A673 (cell line): ENCODE measurements at places on chromosomes 1 and 21. TPM values are rescaled to one million over a fixed set of nuclear protein-coding genes. Genes with fewer than 3 reads are reported as not detected.

The C8B gene
- total RNA-seq = 0.39 TPM in 1 of 2 replicates, not detected in the other

The C1orf50 gene
- 13.1 and 14.7 TPM in 2 replicates for total RNA-seq

The CFAP74 gene
- total RNA-seq = not detected in 2 replicates

The PGLYRP3 gene
- not detected in 2 replicates for total RNA-seq

The FMO2 gene
- total RNA-seq = 0.20 TPM in 1 of 2 replicates, not detected in the other

The RTCA gene
- total RNA-seq = 45.4 and 57.7 TPM in 2 replicates

The NBPF20 gene
- 3.9 TPM in 2 replicates for total RNA-seq

The AADACL3 gene
- not detected in 2 replicates for total RNA-seq

The IL6R gene
- total RNA-seq = 1.6 and 1.9 TPM in 2 replicates

GRCh38 chr1:79295967-79296366, 289.4 kb upstream of the ADGRL4 start:
- no peak overlapping the region for H3K27ac ChIP-seq
- no peaks in the 10 kb centered on the region for H3K4me1 ChIP-seq
- H3K27me3 ChIP-seq = no peaks in the 10 kb centered on the region
- H3K36me3 ChIP-seq = no peaks in the 10 kb centered on the region

GRCh38 chr1:39088658-39089057, 62.5 kb downstream of the NDUFS5 start:
- no peak overlapping the region for H3K27ac ChIP-seq
- DNase-seq = no peak
- H3K36me3 ChIP-seq = no peaks in the 10 kb centered on the region
- H3K4me3 ChIP-seq = no peak overlapping the region
- H3K27me3 ChIP-seq = no peaks in the 10 kb centered on the region

GRCh38 chr1:39635871-39636210, 3.6 kb downstream of the HEYL start:
- no peak for DNase-seq
- no peak overlapping the region for H3K4me3 ChIP-seq
- H3K27me3 ChIP-seq = no peaks in the 10 kb centered on the region
- no peaks in the 10 kb centered on the region for H3K36me3 ChIP-seq
- H3K4me1 ChIP-seq = peaks cover 11% of the 10 kb centered on the region

DNA sequence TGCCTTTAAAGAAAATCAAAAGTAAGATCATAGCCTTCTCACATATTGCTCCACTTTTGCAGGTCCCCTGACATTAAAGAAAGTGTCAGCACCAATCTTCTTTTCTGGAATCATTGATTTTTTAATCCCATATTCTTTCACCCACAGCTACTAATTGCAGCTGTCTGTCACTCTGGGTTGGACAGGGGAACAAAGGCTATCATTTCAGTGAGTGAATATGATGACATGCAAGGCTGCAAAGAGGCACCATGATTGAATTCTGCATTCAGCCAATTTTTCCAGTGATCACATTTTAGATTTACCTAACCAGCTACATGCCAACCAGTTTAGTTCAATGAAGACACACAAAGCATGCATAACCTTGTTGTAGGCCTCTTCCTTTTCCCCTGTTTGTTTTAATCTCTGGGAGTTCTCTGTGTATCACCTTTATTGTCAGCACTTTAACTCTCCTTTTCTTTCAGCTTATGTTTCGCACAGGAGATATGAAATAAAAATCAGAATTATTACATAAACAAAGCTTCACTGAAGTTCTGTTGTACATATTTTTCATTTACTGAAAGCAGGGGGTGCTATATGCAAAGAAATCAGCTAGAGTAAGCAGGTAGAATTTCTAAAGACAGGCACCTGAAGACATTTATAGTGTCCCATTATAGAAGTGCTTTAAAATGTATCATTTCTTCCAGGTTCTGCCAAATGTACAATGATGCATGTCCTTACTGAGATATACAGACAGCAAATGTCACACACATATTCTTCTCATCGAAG, 584.8 kb downstream of the PLA2G4A start:
- H3K27me3 ChIP-seq = no peaks in the 10 kb centered on the region
- no peaks in the 10 kb centered on the region for H3K4me1 ChIP-seq
- no peak overlapping the region for H3K4me3 ChIP-seq
- no peak overlapping the region for H3K27ac ChIP-seq
- no peaks in the 10 kb centered on the region for H3K36me3 ChIP-seq

GRCh38 chr1:187396226-187396625, 567.5 kb downstream of the PLA2G4A start:
- no peak overlapping the region for H3K27ac ChIP-seq
- H3K36me3 ChIP-seq = no peaks in the 10 kb centered on the region
- no peaks in the 10 kb centered on the region for H3K4me1 ChIP-seq
- no peak overlapping the region for H3K4me3 ChIP-seq
- no peaks in the 10 kb centered on the region for H3K27me3 ChIP-seq
- DNase-seq = no peak

DNA sequence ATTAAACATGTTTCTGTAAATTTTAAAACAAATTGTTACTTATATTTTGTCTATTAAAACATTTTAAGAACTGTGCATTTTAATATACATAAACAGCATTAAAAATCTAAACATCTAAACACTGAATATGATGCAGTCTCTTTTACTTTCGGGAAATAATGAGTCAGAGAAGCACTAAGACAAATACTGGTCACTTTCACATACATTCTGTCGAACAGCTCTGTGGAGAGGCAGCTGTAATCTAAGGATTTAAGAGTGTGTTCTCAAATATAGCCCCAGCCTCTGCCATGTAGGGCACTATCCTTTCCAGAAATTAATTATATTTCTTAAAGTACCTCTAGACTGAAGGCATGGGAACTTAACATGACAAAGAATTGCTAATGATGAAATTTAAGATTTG, 89.6 kb upstream of the PTGFR start:
- no peaks in the 10 kb centered on the region for H3K4me1 ChIP-seq
- no peaks in the 10 kb centered on the region for H3K36me3 ChIP-seq
- H3K27me3 ChIP-seq = no peaks in the 10 kb centered on the region
- no peak overlapping the region for H3K4me3 ChIP-seq
- no peak for DNase-seq
- H3K27ac ChIP-seq = no peak overlapping the region

GRCh38 chr1:228076796-228077430, 5.6 kb upstream of the ARF1 start:
- no peak for DNase-seq
- H3K36me3 ChIP-seq = no peaks in the 10 kb centered on the region
- H3K4me1 ChIP-seq = peaks cover 5% of the 10 kb centered on the region
- H3K27ac ChIP-seq = no peak overlapping the region
- H3K27me3 ChIP-seq = peaks cover 2% of the 10 kb centered on the region

GRCh38 chr1:3074297-3074741, 5.3 kb downstream of the PRDM16 start:
- H3K4me3 ChIP-seq = no peak overlapping the region
- H3K27ac ChIP-seq = no peak overlapping the region
- peaks cover 70% of the 10 kb centered on the region for H3K27me3 ChIP-seq
- H3K36me3 ChIP-seq = no peaks in the 10 kb centered on the region
- no peaks in the 10 kb centered on the region for H3K4me1 ChIP-seq

- DNase-seq = no peak
- H3K36me3 ChIP-seq = no peaks in the 10 kb centered on the region
- H3K27me3 ChIP-seq = no peaks in the 10 kb centered on the region
- no peak overlapping the region for H3K27ac ChIP-seq
- no peak overlapping the region for H3K4me3 ChIP-seq
These were observed 444.9 kb upstream of the PKN2 start for GRCh38 chr1:88239205-88239604.

GRCh38 chr1:228459091-228459993, 27.8 kb upstream of the RNF187 start:
- peak overlapping the region; percentile 84 for H3K4me3 ChIP-seq
- peak; percentile 84 for DNase-seq
- H3K27ac ChIP-seq = no peak overlapping the region

- H3K4me1 ChIP-seq = peaks cover 8% of the 10 kb centered on the region
- no peaks in the 10 kb centered on the region for H3K36me3 ChIP-seq
- DNase-seq = peak; percentile 65
- H3K27ac ChIP-seq = no peak overlapping the region
- no peak overlapping the region for H3K4me3 ChIP-seq
These were observed 110.6 kb downstream of the HS2ST1 start for GRCh38 chr1:87024936-87025540.
